CD4-positive, CD25-positive, alpha-beta regulatory T cell (primary cell): ENCODE measurements at places on chromosomes 1 and 21.

GRCh38 chr1:78464449-78464891, 26.3 kb upstream of the PTGFR start:
- no peak for DNase-seq

- DNase-seq, result no peak
These were observed 41.2 kb downstream of the RHOU start for GRCh38 chr1:228776449-228776848.

DNA sequence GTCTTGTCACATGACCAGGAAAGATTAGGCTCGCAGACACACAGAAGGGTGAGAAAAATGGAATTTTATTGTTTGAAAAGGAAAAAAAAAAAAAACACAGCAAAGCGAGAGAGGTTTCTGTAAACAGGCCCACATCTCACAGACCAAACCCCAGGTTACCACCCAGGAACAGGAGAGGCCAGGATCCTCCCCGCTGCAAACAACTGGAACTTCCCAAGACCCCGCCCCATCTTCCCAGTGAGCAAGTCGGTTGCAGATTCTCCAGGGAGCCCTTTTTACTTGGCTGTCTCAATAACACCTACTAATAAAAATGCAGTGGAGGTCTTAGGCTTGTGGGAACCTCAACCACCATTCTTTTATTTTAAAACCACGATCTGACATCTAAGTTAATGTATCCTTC, 84.7 kb upstream of the ETS2 start:
- DNase-seq, result no peak

- no peak for DNase-seq
These were observed 8.7 kb upstream of the ZNF691 start for GRCh38 chr1:42837709-42838108.

- DNase-seq, result no peak
These were observed 9.1 kb upstream of the RAB7B start for GRCh38 chr1:206012086-206012859.

- DNase-seq, result no peak
These were observed 579 bp downstream of the PTCH2 start for GRCh38 chr1:44842486-44842861.

- DNase-seq, result peak; percentile 91
These were observed 47.1 kb upstream of the ATP1A1 start for GRCh38 chr1:116325922-116326321.

DNA sequence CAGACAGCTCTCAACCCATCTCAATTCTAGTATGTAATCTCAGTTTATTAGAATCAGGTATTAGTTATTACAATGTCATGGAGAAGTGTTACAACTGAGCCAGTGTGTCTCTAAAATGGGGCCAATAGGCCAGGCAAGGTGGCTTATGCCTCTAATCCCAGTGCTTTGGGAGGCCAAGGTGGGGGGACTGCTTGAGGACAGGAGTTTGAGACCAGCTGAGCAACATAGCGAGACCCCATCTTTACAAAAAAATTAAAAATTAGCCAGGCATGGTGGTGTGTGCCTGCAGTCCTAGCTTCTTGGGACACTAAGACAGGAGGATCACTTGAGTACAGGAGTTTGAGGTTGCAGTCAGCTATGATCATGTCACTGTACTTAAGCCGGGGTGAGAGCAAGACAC, 104.9 kb downstream of the BCAR3 start:
- no peak for DNase-seq

DNA sequence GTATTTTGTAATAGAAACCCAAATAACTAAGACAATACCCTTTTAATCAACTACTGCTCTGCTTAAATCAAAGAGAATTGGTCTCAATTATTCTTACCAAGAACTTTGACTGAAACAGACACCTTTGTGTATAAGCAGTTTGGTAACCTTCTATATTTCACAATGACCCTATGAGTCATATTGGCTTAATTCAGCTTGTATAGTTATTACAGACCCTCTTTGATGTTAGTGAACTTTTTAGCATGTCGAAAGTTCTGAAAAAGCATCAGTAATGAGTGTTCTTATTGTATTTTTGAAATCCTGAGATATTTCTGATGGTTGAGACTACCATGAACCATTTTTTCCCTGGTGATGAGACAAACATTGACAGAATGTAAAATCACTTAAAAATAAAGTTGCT, 43.3 kb upstream of the RABGAP1L start:
- DNase-seq, result no peak

DNA sequence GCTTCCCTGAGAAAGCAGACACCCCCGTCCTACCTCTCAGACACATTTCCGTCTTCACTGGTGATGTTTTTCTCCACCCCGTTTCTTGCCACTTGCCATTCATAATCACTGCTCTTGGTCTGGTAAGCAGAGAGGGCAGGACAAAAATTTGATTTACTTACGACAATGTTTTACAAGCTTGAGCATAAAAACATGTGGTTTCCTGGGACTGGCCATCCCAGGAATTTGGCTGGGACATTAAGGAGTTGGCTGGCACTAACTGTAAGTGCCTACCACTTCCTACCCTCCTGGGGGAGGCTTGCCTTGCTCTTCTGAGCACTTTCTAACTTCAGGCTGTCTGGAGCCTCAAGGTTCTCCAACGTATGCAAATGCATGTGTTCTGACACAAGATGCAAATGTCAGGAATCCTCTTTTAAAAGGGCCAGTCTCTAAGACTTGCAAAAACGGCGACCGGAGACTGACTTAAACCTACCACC, 24.2 kb downstream of the ZBTB18 start:
- no peak for DNase-seq

DNA sequence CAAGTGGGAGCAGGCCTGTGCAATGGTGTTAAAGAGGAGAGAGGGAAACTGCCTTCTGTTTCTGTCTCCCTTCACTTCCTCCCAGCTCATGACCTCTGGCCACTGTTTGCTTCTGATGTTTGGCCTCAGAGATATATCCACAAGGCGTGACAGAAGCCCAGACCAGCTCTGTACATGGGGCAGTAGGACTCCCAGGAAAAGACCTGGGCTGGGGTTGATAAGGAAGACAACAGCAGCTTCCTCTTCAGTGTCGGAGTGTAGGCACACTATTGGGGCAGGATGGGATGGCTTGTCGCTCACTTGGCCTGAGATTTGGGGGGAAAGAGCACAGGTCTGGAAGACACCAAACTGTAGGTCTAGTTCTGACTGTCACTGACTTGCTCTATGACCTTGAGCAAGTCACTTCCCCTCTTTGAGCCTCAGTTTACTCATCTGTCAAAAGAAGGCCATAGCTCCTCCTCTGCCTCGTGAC, 67.8 kb upstream of the KLHDC7A start:
- no peak for DNase-seq

- DNase-seq, result no peak
These were observed 59.5 kb downstream of the PTGS2 start for GRCh38 chr1:186620566-186621350.

GRCh38 chr1:233389893-233390292, 62.4 kb downstream of the MAP3K21 start:
- no peak for DNase-seq

DNA sequence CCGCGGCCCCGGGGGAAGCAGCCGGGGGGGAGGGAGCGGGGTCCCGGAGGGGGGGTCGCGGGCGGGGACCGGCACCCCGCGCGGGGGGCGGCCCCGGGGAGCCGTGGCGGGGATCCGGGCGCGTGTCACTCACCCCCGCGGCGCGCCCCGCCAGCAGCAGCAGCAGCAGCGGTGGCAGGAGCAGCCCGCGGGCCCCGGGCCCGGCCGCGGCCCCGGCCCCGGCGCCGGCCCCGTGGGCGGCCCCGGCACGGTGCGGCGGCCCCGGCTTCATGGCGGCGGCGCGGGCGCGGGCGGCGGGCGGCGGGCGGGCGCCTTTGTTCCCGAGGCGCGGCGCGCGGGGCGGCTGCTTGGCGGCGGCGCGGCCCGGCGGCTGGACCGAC, 252 bp downstream of the SDC3 start:
- DNase-seq, result no peak

DNA sequence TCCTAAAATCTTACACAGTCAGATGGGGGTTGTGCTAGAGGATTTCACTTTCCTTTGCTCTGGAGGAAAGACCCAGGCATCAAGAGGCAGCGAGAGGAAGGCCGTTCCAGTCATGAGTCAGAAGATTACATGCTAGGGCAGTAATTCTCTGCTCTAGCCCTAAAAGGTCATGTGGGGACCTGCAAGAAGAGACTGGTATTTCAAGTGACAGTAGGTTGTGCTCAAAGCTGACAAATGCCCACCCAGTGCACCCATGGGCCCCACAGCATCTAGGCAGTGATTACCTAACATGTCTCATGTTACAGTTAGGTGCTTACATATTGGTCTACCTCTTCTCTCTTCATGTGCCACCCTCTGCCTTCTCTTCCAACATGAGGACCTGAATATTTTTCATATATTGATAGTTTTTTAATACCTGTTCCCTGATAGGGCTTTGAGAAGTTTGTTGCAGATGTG, 99.7 kb upstream of the BEND5 start:
- DNase-seq, result no peak

GRCh38 chr1:69409731-69410456, 157.8 kb upstream of the LRRC7 start:
- no peak for DNase-seq

DNA sequence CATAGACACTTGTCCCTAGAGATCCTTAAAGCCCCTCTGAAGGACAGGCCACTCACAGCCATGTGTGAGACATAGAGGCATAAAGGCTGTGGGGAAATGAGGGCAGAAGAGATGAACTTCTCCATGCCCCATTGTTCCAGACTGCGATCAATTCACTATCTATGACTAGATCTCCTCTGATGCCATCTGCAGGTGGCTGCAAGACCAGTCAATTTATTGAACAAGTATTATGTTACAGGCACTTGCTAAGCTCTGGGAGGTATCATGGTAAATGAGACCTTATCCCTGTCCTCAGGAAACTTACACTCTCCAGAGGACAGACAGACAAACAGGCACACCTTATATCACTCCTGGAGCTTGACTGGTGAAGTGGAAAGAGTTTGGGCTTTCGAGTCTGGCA, 22.9 kb downstream of the UBIAD1 start:
- peak; percentile 25 for DNase-seq

DNA sequence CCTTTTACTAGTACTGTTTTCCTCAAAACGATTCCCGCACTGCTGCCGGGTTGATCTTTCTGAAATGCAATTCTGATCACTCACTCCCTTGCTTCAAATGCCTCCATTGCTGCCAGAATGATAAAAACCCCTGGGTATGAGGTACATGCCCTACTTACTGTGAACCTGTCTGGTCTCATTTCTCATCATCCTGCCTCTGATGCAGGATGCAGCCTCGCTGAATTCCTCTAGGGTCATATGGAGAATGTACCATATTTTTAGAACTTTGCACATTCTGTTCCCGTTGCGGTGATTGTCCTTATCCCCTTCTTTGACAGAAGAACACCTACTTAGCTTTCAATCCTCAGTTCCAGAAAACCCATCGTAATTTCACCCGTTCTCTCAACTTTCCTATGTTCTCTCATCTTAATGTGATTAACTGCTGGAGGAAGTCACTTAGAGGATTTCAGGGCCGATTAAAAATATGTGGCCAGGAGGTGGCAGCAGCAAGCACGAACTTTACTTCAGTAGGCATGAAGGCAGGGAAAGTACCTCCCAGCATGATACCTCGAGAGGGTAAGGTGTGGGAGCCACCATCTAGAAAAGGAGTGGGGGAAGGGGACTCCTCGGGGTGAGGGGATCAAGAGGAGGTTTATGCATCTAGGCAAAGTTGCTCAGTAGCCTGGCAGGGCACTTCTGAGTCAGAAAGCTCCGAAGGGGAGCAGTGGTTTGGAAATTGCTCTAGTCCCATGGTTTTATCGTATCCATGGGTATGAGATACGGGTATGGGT, 361.5 kb upstream of the ZP4 start:
- DNase-seq, result no peak

- no peak for DNase-seq
These were observed 16.7 kb downstream of the DYNLT5 start for GRCh38 chr1:66768965-66769364.

- DNase-seq, result no peak
These were observed 86.5 kb upstream of the IFFO2 start for GRCh38 chr1:19042675-19043578.

DNA sequence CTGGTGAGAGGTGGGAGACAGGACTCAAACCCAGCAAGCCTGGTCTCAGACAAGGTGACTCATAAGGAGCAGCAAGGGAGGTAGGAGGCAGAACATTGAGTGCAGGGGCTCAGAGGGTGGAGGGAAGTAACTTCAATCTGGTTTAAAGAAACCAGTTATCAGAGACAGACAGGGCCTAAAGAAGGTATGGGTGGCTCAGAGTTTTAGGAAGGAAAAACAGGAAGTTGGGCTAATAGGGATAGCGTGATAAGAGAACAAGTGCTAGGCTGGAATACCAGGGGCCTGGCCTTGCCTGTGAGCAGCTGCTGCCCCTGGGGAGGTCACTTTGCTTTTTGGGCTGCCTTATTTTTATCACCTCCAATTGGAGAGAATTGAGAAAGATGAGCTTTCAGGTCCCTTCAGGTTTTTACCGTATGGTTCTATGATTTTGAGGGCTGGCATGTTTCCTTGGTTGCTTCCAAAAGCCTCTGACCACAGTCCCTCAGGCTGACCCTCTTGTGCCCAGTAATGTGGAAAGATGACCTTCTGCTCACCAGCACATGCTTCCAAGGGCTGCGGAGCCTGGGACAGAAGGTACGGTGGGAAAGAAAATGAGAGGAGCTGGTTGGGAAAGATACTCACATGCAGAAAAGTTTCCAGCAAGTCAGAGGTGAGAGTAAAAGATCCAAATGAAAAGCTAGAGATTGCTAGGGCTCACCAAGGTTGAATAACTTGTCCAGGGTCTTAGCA, 77.0 kb downstream of the DDR2 start:
- DNase-seq, result no peak

DNA sequence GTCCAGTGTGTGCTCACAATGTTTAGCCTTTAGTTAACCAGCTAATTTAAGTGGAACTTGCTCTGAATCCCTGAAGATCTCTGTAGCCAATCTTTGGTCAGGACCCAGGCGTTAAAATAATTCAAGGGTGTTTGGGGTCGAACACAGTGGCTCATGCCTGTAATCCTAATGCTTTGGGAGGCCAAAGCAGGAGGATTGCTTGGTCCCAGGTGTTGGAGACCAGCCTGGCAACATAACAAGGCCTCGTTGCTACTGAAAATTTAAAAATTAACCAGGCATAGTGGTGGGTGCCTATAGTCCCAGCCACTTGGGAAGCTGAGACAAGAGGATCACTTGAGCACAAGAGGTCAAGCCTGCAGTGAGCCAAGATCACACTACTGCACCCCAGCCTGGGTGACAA, 94.3 kb downstream of the ITSN1 start:
- no peak for DNase-seq

- no peak for DNase-seq
These were observed 19.0 kb downstream of the GNG12 start for GRCh38 chr1:67814121-67814772.

DNA sequence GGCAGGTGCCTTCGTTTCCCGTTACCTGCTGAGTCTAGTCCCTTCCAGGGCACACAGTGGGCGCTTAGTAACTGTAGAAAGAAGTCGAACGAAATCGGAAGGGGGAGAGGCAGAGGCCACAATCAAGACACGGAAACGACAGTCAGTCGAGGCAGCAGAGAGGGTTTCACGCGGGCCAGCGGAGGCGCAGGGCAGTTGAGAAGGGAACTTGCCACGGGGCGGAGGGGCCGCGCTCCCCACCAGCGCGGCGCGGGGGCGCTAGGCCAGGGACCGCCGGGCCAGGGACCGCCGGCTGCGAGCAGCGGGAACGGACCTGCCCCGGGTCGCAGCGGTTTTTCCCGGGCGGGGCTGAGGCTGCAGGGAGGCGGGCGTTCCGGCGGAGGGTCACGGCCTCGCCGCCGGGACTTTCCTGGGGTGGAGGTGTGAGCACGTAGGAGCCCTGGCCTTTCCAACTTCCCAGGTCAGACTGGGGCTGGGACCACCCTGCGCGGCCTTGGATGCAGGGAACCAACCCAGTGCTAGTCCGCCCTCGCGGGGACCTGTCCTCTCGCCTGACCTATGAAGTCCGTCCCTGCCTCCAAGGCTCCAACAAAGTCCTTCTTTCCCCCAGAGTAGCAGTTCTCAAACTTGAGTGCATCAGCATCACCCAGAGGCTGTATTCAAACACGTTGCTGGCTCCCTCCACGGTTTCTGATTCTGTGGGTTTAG, 150.1 kb upstream of the FGGY start:
- DNase-seq, result peak; percentile 28
